COR-L47 (cell line): ENCODE measurements at places on chromosomes 6 and 20.

- DNase-seq = peak; percentile 10
Measured at GRCh38 chr6:117976030-117976651, 69.1 kb downstream of the SLC35F1 start.

DNA sequence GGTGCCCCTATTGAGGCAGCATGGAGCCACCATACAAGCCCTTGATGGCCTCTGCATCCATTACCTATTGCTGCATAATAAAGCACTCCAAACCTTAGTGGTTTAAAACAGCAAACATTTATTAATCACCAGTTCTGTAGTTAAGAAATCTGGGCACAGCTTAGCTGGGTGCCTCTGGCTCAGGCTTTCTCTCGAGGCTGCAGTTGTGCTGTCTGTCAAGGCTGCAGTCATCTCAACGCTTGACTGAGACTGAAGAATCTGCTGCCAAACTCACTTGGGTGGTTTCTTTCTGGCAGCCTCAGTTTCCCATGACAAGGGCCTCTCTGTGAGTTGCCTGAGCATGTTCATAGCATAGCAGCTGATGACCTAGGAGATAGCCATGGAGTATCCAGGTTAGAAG lies 207.4 kb upstream of the LRFN2 start:
- no peak for DNase-seq

- DNase-seq = no peak
Measured at GRCh38 chr20:50561379-50562078, 51.3 kb downstream of the PTPN1 start.

DNA sequence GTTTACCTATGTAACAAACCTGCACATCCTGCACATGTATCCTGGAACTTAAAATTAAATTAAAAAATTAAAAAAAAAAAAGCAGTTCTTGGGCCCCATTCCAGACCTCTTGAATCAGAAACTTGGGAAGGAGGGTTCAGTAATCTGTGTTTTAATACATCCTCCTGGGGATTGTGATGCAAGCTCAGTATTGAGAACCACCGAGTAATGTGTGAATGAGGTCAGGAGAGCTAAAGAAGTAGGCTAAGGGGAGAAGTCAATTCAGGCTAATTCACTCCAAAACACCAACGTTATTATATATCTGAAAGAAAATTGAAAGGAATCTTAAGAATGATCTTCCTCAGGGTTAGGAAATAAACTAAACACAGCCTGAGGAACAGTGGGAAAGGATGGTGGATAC lies 120.4 kb downstream of the RNF144B start:
- no peak for DNase-seq

GRCh38 chr6:124901084-124901483 lies 61.2 kb upstream of the RNF217 start:
- no peak for DNase-seq

DNA sequence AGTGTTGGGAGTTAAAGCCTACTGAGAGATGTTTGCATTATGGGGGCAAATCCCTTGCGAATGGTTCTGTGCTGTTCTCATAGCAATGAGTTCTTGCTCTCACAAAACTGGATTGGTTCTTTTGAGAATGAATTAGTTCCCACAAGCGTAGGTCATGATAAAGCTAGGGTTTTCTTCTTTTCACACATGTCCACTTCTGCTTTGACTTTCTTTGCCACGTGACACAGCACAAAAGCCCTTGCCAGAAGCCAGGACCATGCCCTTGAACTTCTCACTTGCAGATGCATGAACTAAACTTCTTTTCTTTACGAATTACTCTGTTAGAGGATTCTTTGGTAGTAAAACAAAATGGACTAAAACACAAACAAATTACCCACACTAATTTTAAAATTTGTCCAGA lies 922.8 kb downstream of the EPHA7 start:
- no peak for DNase-seq

GRCh38 chr6:45052325-45052724 lies 275.8 kb upstream of the RUNX2 start:
- DNase-seq = no peak

- DNase-seq = no peak
Measured at GRCh38 chr6:38499529-38500096, 140.1 kb downstream of the BTBD9 start.

DNA sequence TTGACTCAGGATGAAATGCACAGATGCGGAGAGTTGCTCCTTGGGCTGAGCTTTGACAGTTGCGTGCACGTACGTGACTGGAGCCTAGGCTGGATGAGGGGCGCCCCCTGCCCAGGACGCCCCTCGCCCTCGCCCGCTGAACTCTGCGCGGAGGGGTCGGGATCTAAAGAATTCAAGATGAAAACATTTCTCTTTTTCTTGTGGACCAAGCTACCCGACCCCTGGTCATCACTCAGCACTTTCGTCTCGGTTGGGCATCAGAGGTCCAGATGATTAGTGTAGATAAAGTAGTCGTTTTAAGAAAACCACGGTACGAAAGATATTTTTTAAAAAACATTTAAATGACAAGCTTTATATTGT lies 700 bp downstream of the DTD1 start:
- DNase-seq = no peak

- no peak for DNase-seq
Measured at GRCh38 chr20:48308882-48309281, 518.9 kb downstream of the PREX1 start.
